Suppressor macrophage (primary cell): ENCODE measurements at places on chromosomes 7 and 10.
A peak's percentile ranks its signal among the peaks of the same experiment; 100 is the strongest.

- DNase-seq = peak; percentile 37
Measured at GRCh38 chr10:22849077-22849805, 78.6 kb upstream of the ARMC3 start.

- no peak for DNase-seq
Measured at GRCh38 chr10:8026349-8027259, 27.9 kb upstream of the GATA3 start.

- DNase-seq = no peak
Measured at GRCh38 chr10:128097783-128098182, 28.4 kb downstream of the MKI67 start.

DNA sequence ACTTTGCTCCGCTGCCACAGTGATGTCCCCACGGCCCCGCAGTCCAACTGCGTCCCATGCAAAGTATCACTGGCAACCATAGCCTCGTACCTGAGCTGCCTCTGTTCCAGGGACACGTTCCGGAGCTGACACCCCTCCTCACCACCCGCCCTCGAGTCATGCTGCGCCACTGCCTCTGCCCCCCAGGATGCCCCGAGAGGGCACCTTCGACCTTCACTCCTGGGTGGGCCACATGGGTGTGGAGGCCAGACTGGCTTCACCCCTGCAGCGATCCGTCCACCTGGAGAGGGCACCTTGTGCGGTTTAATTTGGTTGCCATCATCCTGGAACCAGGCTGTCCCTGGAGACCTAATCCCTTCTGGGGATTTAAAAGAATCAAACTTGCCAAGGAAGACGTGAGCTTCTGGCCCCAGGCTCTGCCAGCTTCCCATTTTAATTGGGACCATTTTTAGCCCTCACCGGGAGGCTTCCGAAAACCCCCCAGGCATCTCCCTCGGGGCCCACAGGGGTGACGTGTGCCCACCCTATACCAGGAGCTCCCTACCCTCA, 19.2 kb upstream of the TNRC18 start:
- DNase-seq = no peak

DNA sequence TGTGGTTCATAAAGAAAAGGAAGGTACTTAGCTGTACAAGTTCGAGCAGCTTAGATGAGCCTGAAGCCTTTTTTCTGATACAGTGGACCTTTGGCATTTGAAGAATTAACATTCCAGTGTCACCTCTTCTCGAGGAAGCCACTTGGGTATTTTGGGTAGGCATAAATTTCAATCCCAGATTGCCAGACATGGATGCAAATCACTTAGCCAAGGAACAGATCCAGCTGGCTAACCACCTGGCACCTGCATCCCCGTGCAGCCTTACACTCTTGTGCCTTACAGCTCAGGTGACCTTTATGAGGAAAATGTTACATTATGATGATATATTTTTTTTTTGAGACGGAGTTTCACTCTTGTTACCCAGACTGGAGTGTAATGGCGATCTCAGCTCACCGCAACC, 16.0 kb upstream of the ATOH7 start:
- no peak for DNase-seq

DNA sequence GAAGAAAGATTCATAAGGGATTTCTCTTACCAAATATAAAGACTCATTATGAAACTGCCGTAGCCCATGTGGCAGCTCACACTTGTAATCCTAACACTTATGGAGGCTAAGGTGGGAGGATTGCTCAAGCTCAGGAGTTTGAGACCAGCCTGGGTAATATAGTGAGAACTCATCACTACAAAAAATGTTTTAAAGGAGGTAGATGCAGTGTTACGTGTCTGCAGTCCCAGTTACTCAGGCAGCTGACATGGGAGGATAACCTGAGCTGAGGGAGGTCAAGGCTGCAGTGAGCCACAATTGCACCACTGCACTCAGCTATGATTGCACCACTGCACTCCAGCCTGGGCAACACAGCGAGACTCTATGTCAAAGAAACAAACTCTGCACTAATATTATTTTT, 18.1 kb upstream of the DNA2 start:
- peak; percentile 80 for DNase-seq

GRCh38 chr7:94971051-94971867, 63.9 kb downstream of the PPP1R9A start:
- no peak for DNase-seq

DNA sequence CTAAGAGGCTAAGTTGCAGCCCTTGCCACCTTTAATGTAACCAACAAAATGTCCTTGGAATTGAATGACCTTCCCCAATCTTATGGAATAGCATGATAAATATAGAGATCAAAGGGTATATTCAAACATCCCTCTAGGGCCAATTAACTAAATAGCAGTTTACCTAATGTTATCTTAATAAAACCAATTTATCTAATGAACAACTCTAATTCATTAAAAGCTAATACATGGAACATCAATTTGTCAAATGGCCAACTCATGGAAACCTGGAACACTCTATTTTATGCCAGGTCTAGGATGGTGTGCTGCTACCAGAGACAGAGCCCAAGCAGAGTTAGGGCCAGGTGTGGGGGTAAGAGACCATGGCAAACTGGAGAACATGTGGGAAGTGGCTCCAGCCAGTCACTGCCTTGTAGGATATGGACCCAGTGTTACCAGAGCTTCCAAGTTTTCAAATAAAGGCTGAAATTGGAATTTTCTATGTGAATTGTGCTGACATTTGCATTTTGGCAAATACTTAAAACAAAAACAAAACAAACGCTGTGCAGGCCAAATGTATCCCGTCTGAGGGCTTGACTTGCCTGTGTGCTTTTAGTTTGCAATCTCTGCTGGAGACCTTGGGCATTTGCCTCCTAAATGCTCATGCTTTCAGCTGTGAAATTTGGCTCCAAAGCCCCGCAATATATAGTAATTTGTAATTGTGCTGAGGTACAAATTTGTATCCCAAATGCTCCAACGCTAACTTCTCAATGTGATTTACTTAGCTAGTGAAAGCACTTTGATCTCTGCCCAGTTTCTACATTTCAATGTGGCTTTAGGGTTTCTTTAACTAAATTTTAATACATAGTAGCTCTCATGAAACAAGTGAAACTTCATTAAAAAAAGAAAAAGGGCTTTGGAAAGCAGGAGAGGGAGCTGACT, 55.1 kb downstream of the CPED1 start:
- no peak for DNase-seq

DNA sequence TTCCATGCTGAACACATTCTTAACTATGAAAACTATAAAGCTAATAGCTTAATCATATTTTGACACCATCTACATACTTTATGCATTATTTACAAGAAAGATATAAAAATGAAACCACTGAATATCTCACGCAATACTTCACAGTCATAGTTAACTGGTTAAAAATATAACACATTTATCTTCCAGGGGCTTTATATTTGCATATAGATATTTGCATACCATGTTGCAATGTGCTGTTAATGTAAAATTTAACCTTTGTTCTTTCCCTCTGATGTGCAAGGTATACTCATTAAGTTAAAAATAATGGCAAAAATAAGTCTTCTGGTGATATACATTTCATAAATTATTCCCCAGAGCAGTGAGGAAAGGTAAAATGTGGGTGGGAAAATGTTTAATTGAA, 76.9 kb upstream of the MGMT start:
- DNase-seq = no peak

GRCh38 chr7:81676813-81677212, 93.0 kb downstream of the HGF start:
- peak; percentile 19 for DNase-seq
